ENCODE measurements at places on chromosomes 6 and 20.

DNA sequence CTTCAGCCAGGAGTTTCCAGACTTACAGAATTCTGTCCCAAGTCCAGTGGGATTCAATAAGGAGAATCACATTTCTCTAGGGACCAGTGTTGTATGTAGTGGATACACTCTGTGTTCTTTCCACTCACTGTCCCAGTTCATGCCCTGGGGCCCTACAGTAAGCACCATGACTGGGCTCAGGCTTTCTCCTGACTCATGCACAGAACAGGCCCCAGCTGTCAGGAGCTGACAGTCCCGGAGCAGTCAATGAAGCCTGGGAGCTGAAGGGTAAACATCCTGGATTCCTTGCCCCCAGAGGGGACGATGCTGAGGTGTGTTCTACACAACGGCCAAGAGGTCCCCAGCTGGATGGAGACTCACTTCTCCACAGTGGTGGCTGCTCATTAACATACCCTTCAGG is 40.2 kb upstream of the LRFN2 start:
- no peak for DNase-seq

- DNase-seq, result peak; percentile 23
These were observed 217.9 kb downstream of the TBX18 start for GRCh38 chr6:84546427-84546914.

DNA sequence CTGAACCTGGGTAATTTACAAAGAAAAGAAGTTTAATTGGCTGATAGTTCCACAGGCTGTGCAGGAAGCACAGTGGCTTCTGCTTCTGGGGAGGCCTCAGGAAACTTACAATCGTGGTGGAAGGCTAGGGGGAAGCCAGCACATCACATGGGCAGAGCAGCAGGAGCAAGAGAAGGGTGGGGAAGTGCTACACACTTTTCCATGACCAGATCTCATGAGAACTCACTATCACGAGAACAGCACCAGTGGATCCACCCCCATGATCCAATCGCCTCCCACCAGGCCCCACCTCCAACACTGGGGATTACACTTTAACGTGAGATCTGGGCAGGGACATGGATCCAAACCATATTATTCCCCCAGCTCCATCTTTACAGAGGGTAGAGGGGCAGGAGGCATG is 166.4 kb downstream of the NFATC2 start:
- DNase-seq, result no peak

- DNase-seq, result no peak
These were observed 174.6 kb downstream of the GJA10 start for GRCh38 chr6:90068703-90069523.

GRCh38 chr6:44657206-44657819 is 269.8 kb downstream of the CDC5L start:
- peak; percentile 54 for DNase-seq

- DNase-seq, result no peak
These were observed 64.7 kb upstream of the RPS6KA2 start for GRCh38 chr6:166691746-166692145.

DNA sequence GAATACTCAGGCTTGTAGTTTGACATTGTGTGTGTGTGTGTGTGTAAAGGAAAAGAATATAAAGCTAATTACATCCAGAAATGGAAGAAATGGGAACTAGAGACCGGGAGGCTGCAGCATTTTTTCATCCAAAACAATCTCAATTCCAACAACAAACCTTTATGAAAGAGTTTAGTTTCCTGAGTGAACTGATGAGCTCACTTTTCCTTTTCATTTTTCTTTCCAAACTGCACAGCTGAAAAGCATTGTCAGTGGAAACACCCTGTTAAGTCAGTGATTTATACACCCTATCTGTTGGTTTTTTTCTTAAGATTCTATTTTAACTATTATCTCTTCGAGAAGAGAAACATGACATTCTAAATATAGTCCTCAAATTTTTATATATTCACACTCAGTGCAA is 130.9 kb downstream of the RFPL4B start:
- DNase-seq, result no peak

GRCh38 chr20:7692478-7692877 is 247.8 kb downstream of the HAO1 start:
- no peak for DNase-seq

- DNase-seq, result peak; percentile 55
These were observed 185.0 kb downstream of the ANKRD60 start for GRCh38 chr20:58043236-58044140.

DNA sequence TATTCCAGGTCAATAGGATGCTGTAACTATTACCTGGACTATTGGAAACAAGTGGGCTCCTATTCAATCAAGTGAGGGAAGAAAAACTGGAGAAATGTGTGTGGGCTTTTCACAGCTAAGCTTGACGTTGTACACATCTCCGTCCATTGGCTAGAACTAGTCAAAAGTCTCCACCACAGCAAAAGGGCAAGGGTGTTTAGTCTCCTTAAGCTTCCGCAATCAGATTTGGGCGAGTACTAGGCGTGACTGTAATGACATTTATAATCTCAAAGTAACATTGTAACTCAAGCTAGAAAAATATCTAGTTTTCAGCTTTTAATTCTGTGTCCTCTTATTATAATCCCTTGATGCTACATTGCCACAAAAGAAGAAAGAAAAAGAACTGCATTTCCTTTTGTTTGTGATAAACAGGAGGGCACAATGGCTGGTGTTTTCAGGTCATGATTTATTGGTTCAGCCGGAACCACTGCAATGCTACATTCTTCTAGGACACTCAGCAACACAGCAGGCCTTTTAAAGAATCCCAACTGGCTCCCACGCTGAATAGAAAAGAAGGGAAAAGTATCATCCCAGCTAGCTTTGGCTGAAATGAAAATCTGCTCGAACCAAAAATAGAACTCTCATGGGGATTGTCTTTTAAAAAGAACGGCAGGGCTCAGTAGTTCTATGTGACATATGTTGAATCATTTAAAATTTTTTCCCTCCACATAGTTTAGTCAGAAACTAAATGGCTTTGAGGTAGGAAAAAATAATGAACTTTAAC is 387.7 kb downstream of the BTBD3 start:
- peak; percentile 26 for DNase-seq

DNA sequence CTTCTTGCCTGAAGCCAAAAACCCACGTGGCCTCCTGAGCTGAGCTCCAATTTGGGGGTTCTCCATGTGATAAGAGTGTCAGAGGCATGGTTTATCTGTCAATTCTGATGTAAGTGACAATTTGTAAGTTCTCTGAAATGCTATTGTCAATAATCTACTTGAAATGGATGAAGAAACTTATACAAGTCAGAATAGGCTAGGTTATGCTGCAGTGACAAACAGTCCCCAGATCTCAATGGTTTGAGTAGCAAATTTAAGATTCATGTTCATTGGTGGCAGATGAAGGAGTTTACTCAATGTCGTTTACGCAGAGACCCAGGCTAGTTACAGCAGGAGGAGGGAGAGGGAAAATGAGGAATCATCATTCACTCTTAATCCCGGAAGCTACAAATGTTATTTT is 352.4 kb downstream of the KIF16B start:
- DNase-seq, result no peak

- DNase-seq, result no peak
These were observed 47.2 kb downstream of the FILIP1 start for GRCh38 chr6:75446241-75446880.

DNA sequence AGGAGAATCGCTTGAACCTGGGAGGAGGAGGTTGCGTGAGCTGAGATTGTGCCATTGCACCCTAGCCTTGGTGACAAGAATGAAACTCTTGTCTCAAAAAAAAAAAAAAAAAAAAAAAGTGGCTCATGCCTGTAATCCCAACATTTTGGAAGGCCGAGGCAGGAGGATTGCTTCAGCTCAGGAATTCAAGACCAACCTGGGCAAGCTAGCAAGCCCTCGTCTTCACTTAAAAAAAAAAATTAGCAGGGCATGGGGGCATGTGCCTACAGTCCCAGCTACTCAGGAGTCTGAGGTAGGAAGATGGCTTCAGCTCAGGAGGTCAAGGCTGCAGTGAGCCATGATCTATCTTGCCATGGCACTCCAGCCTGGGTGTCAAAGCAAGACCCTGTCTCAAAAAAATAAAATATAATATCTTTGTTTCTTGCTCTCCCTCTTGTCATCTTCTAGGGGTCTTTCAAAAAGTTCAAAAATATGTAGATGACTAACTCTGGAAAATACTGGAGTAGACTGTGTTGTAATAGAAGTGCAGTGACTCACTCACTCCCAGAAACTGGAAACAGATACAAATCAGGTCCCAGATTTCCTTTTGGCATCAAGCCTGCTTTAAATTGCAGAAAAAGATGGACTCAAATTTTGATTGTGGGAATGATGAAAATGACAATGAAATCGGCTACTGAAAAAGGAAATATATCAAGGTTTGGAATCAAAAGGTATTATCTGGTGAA is 2.8 kb upstream of the GINM1 start:
- no peak for DNase-seq

GRCh38 chr6:105402090-105402938 is 568 bp downstream of the PREP start:
- DNase-seq, result no peak

- no peak for DNase-seq
These were observed 41.3 kb downstream of the RSPH3 start for GRCh38 chr6:158958504-158959386.

- no peak for DNase-seq
These were observed 364.7 kb upstream of the SASH1 start for GRCh38 chr6:147977851-147978465.

DNA sequence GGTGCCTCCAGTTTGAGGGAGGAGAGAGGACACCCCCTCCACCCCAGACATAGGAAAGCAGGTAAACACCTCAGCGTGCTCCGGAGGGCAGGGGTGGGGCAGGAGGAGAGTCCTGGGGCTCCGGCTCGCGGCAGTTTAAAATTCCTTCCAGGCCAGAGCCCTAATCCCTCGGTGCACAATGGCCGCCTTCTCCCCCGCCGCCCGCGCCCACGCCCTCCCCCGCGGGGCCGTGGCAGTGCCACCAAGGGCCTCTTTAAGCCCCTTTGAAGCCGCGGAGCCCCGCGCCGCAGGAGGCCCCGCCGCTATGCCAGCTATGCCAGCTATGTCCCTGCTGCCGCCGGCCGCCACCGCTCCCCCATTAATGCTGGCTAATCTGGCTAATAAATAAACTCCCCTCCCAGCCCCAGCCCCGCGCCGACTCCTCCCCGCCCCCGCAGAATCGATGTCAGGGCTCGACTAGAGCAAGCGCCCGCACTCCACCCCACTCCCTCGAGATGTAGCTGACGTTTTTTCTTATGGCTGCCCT is 125.1 kb downstream of the MRPL14 start:
- no peak for DNase-seq

DNA sequence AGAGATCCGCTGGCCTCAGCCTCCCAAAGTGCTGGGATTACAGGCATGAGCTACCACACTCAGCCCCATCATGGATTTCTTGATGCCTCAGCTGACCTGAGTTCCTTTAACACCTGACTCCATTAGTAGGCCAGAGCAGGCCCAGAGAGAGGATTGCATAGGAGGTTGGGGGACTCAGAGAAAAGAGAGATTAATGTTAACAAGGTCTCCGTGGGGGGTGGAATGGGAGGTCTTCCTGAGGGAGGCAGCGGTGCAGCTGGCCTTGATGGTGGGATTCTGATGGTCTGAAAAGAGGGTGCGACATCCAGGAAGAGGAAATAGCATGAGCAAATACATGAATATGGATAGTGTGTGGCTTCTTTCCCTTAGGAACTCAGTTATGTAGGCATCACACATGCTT is 9.9 kb downstream of the SGK2 start:
- no peak for DNase-seq

- peak; percentile 24 for DNase-seq
These were observed 28.4 kb downstream of the COL19A1 start for GRCh38 chr6:69894578-69895347.

- no peak for DNase-seq
These were observed 37.3 kb downstream of the SIM1 start for GRCh38 chr6:100427452-100427851.

DNA sequence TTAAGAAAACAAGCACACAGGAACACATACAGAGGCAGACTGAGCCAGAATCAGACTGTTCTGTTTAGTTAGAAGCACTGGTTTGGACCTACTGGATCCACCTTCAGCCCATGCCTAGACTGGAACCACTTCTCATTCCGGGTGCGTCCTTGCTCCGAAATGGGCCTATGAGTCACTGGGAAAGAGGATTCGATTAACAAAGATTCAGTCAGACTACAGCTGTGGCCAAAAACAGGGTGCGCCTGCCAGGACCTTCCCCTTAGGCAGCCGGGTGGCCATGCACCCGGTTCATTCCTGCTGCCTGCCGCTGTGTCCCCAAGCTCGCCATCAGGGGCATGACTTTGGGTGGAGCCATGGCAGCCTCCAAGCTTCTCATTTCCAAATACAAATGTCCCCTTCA is 14.5 kb upstream of the KCNK5 start:
- DNase-seq, result peak; percentile 33

- DNase-seq, result no peak
These were observed 9.6 kb downstream of the BTNL2 start for GRCh38 chr6:32397252-32397920.

- DNase-seq, result no peak
These were observed 515 bp downstream of the TLDC2 start for GRCh38 chr20:36876473-36876833.

GRCh38 chr20:40144581-40144980 is 544.5 kb downstream of the MAFB start:
- DNase-seq, result no peak

DNA sequence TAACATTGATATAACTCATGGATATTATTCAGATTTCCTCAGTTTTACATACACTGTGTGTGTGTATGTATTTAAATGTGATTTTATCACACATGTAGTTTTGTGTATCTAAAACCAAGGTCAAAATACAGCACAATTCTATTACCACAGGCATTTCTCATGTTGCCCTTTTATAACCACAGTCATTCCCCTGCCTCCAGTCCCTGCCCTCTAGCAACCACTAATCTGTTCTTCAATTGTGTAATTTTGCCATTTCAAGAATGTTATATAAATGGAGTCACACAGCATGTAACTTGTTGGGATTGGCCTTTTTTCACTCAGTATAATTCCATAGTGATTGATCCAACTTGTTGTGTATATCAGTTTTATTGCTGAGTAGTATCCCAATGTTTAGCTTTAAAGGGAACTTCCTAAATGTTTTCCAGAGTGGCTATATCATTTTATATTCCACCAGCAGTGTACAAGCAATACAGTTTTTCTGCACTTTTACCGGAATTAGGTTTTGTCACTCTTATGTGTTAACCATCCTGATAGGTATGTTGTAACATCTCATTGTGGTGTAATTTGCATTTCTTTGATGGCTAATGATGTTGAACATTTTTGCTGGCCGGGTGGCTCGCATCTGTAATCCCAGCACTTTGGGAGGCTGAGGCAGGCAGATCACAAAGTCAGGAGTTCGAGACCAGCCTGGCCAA is 338.2 kb downstream of the SOX4 start:
- DNase-seq, result no peak

DNA sequence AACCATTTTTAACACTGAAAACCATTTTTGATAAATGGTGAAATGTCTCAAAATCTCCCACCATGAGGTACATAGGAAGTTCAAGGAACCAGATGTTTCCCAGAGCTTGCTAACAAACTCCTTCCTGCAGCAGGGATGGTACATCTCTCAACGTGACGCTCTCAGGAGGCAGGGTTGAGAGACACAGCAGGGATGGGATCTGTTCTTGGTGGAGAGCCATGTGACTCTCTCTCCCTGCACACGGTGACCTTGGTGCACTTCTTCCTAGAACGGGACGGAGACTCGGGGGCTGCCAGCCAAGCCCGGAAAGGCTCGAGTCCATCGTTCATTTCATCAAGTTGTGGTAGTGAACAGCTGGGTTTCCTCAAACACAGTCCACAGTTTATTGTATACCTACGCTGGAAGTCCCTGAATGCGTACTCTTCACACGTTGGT is 94.2 kb downstream of the FAM50B start:
- no peak for DNase-seq
